Activated CD4-positive, alpha-beta T cell treated with anti-CD3 and anti-CD28 coated beads, Interleukin-2, amount 10 ng/mL, durations not matched to agents 7 days and 5 days (primary cell): ENCODE measurements at places on chromosomes 2 and 18. TPM values are rescaled to one million over a fixed set of nuclear protein-coding genes. Genes with fewer than 3 reads are reported as not detected.

Gene RNMT
- 35.3 TPM for total RNA-seq

Gene CXXC1
- total RNA-seq = 139 TPM

Gene TCF23
- total RNA-seq = not detected

DNA sequence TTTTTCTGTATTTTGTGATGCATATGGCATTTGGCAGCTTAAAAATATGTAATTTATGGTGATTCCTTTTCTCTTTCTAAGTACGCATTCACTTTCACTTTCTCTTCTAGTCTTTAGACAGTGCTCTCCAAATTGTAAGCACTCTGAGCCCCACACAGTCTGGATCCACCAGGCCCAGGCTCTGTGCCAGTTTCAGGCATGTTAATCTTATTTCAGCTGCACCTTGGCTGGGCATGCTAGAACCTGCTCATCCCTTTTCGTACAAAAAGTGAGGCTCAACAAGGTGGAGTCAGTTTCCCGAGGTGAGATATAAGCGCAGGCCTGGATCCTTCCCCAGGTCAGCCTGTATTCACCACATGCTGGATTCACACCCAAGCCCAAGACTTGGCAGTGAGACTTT, 203.9 kb downstream of the MTX2 start:
- DNase-seq = peak; percentile 24

DNA sequence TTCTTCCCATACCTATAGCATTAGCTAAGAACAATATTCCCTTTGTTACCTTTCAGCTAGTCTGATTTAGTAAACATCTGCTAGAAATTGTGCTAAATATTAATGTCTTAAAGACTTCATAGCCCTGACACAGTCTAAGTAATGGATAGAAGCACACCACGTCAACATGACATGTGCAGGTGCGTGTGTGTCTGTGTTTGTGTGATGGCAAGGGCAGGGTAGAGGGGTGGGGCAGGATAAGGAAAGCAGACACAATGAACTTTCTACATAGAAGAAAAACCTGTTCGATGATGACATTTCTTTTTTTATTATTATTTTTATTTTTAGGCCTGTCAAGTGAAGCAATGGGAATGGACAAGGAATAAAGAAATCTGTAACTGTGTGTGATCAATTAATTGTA, 223.3 kb downstream of the NOL4 start:
- no peak for DNase-seq

DNA sequence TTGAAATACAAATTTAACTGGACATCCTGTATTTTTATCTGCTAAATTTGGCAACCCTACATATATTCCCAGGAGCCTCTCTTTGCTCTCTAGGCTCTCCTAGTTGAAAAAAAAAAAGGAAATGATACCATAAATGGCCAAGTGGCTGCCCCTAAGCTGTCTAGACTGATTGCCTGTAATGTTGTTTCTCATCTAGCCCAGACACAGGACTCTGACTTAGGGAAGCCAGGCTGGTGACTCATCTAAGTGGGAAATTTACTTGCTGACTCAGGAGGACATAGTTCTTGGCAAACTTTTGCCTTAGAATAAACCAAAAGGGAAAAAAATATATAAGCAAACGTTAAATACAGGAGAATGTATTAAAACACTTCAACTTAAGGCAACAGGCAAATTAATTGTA, 14.6 kb upstream of the ITGAV start:
- DNase-seq = no peak

- no peak for DNase-seq
These were observed 766.0 kb downstream of the RNF144A start for GRCh38 chr2:7683196-7683595.

- DNase-seq = no peak
These were observed 4.1 kb upstream of the RMP24 start for GRCh38 chr18:35968278-35968880.

DNA sequence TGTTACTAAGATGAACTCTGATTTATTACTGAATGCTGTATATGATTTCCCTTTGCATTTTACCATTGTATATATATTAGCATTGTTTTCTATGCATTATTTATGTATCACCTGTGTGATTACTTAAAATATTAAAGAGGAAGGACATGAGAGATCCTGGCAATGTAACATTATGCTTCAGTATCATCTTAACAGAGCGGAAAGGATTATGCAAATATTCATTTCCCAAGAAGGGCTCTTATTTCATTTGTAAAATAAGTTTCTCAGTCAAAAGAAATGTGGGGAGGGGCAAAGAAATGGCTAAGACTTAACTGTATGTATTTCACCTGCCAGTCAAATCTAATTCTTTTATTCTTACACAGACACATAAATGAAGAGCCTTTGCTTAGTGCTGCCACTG, 654.2 kb upstream of the PKDCC start:
- DNase-seq = no peak
